ENCODE measurements at places on chromosomes 11 and 22.

GRCh38 chr11:87583931-87584330 lies 546.2 kb downstream of the TMEM135 start:
- DNase-seq: no peak

DNA sequence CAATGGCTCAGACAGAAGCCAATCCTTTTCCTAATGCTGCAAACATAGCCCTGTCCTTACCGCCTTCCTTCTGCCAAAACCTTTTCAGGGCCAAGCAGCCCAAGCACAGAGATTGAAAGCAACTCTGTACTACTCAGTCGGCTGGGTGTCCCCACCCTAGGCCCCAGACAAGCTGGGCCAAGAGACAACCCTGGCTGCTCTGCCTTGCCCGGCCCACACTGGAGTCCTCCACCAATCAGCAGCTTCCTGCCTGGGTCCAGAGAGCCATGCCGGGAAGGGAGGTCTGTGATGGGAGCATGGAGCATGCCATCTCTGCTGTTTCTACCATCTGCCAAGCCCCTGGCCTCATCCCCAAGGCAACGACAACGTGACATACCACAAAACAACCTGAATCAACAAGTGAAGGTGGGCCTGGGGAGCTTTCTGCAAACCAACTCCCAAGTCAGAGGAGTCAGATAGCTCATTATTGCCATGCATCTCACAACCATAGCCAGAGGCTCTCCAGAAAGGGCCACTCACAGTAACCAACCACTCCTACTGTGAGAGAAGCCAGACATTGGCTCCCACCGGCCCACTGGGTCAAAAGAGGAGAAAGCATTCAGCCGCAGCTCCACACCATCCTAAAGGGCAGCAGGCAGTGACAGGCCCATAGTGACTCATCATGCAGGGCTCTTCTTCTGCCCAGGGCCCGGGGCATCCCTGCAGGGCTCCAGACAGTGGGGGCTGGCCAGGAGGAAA lies 18.2 kb downstream of the PATZ1 start:
- no peak for DNase-seq

DNA sequence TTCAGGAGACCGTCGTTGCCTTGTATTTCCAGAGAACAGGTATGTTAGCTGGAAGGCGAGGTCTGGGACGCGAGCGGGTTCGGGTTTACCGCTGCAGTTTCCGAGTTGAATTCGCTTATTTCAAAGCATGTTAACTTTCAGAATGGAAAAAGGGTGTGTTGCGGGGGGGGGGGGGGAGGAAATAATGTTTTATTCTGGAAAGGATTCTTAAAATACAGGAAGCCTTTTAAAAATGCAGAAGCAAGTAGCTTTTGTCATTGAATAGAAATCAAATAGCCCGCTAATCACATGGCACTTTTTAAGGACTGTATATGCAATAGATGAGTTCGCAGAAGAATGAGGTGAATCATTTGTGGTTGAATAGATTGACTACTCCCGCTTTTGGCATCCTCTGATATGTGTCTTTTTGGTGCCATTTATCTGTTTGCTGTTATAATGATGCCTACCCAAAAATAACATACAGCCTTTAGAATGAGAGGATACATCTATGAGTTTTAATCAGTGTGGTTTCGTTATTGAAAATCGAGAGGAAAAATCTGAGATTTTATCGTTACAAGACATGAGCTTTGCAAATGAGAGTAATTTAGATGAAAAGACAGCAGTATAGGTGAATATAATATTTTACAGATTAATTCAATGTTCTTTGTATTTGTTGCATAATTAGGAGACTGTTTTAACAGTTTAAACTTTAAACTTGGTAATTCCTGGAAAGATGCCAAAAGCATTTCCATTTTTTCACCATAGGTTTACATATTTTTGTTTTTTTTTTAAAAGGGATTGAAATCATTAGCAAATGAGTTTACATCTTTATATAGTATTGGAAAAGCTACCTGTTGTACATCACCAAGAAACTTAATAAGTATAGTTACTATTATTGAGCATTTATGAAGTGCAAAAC lies 1.7 kb downstream of the PDE3B start:
- no peak for DNase-seq

DNA sequence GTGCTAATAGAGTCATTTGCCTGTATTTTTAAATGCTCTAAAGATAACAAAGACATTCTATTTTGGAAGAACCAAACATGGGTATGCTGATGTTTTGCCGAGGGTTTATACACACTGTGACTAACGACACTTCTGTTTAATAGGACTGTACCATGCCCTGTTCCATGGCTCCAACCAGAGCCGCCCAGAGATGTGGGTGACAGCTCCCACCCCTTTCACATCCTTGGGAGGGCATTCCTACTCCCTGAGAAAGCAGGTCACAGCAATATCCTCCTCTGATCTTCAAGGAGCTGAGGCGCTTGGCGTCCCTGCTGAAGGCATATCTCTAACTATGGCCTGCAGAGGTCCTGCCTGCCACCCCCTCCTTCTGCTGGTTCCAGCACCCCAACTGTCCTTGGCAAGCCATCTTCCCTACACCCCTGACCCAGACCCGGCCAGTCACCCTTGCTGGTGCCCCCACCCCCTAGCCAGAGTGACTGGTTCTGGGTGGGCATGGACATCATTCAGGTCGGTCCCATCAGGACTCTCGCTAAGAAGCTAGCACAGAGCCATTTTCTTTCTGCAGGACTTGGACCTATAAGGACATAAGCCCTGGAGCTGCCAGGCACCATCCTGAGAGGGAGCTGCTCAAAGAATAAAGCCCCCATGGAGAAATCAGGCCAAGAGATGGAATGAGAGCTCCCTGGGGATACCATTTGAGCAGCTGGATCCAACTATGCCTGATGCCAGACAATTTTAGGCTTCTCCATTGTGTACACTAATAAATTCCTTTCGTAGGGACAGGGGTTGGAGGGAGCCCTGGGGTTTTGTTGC lies 381.3 kb downstream of the CTTN start:
- no peak for DNase-seq

DNA sequence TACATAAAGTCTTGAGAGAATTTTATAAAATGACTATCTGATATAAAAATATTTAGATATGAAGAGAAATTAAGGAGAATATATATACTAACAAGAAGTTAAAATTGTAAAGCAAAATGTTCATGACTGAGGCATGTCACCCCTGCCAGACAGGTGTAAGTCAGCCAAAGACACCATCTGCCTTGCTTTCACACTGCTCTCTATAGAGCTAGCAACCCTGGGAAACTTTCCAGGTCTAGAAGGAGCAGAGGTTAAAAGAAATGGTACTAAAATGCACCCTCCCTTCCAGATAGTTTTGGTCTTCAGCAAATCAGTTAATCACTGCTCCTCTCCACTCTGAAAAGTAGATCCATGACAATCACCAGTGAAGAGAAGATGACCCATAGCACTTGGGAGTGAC lies 16.5 kb downstream of the PPP2R1B start:
- no peak for DNase-seq

- DNase-seq: peak; percentile 89
These were observed 599 bp downstream of the NPTXR start for GRCh38 chr22:38843201-38843656.

DNA sequence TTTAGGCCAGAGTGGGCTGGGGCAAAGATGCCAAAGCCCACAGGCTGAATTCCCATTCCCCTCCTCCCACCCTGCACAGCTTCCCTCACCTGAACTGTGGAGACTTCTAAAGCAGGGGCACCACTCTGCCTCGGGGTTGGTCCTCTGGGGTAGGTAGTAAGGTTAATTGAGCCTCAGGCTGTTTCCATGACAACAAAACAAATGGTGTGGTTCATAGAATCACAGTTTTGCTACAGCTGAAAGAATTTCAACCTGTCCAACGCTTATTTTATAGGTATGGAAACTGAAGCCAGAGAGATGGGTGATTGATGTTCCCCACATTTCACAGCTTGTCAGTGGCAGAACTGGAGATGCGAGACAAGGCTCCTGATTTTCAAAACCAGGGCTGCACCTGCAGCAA lies 109.5 kb downstream of the SNX19 start:
- DNase-seq: no peak

DNA sequence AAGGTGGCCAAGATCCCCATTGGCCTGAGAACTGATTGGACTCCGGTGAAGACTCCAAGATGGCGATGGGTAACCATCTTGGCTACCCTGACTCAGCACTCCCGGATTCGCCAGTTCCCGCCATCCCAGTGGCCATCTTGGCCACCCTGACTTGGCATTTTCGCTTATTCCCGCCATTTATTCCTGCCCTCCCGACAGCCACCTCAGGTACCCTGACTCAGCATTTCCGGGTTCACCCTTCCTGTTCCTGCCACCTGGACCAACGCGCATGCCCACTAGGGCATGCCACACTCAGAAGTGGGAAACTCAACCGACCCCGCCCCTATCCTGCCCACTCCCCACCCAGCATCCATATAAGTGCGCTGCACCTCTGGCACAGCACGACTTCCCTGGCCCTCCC lies 7.8 kb downstream of the OR8K5 start:
- no peak for DNase-seq

GRCh38 chr22:19621373-19622060 lies 92.8 kb upstream of the SEPTIN5 start:
- no peak for DNase-seq

GRCh38 chr11:10518123-10518522 lies 22.9 kb downstream of the RNF141 start:
- no peak for DNase-seq

- no peak for DNase-seq
These were observed 1496.5 kb downstream of the FAM181B start for GRCh38 chr11:81237139-81237538.

- DNase-seq: no peak
These were observed 1293.0 kb upstream of the TENM4 start for GRCh38 chr11:80733790-80734189.

DNA sequence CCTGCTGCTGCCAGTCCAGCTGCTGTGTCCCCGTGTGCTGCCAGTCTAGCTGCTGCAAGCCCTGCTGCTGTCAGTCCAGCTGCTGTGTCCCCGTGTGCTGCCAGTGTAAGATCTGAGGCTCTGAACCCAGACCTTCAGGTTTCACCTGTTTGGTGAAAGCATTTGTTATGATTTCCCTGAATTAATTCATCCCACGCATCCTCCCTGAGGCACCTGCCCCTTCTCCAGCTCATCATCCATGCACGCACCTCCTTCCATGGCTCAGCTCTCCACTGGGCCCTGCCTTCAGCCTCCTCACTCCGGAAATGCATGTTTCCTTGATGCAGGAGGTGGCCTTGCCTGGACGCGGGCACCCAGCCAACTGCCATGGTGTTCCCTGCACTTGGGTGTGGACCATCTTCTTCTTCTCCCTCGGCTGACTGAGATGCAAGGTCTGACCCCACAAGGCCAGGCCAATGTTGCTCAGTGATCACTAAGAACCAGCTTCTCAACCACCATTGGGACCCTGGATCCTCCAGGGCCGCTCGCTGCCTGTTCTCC lies 788 bp downstream of the KRTAP5-10 start:
- no peak for DNase-seq

- peak; percentile 40 for DNase-seq
These were observed 181.2 kb downstream of the WNT11 start for GRCh38 chr11:76025068-76025467.

- DNase-seq: peak; percentile 35
These were observed 2.6 kb upstream of the RAB3IL1 start for GRCh38 chr11:61919705-61920631.

DNA sequence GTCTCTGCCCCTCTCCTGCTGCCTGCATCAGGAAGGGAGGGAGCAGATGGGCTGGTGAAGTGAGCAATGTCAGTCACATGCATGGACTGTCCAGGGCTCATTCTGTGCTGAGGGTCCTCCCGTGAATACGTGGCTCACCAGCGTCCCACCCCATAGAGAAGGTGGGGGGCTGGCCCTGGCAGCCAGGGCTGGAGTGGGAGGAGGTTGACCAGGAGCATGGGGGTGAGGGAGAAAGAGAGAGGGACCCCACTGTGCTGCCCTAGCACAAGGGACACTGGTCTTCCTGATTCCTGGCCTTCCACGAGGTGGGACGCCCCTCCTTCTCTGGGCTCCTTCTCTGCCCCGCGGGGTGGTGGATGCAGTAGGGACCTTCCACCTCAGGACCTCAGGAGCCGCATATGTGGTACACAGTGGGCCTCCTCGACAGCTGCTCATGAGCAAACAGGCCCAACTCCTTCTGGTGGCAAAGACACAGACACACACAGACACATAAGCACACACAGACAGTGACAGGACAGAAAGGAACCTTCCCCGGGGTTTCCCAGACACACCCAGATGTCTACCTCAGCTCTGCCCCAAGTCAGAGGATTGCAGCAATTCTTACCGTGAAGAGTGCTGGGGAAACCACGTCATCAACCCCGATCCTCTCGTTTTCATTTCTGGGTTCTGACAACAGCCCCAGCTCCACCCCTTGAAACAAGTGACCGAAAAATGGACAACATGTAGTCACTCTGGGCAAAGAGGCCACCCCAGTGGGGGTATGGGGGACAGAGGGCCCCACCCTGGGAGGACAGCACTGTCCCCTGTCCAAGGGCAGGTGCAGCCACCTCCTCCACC lies 3.6 kb upstream of the APOBEC3A start:
- peak; percentile 18 for DNase-seq

GRCh38 chr11:68659158-68659921 lies 25.0 kb upstream of the GAL start:
- DNase-seq: peak; percentile 87

- DNase-seq: peak; percentile 58
These were observed 64.9 kb downstream of the BCR start for GRCh38 chr22:23245045-23245798.

- DNase-seq: peak; percentile 42
These were observed 35.9 kb downstream of the CTSC start for GRCh38 chr11:88301488-88302140.

DNA sequence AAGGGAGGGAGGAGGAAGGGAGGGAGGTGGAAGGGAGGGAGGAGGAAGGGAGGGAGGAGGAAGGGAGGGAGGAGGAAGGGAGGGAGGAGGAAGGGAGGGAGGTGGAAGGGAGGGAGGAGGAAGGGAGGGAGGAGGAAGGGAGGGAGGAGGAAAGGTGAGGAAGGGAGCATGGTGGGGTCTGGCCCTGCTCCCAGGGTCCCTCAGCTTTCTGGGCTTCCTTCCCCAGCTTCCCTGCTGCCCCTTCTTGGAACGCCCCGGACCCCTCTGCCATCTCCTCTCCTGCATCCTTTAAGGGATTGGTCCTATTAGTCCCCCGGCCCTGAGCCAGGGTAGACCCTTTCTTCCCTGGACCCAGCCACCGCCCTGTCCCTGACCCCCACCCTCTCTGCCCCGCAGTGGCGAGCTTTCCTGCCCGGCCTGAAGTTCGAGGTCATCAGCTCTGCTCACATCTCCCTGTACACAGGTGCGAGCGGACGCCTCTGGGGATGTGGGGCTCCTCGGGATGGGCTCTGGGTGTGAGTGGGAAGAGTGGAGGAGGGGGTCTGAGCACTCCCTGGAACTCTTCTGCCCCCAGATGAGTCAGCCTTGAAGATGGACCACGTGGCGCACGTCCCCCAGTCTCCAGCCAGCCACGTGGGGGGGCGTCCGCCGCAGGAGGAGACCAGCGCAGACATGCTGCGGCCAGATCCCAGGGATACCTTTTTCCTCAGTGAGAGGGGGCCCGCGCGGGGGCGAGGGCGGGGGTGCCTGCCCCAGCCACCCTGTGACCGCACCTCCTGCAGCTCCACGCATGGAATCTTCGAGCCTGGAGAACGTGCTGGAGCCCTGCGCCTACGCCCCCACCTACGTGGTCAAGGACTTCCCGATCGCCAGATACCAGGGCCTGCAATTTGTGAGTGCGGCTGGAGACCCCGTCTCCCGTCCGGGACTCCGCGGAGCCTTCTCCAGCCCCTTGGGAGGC lies 6.0 kb downstream of the B4GALNT4 start:
- no peak for DNase-seq

- DNase-seq: no peak
These were observed 5.9 kb upstream of the IL10RA start for GRCh38 chr11:117980280-117980679.

- no peak for DNase-seq
These were observed 5.2 kb upstream of the WEE1 start for GRCh38 chr11:9568161-9568853.

All from left hindlimb (tissue), 1 donor.